ENCODE measurements at places on chromosomes 6 and 20.

- no peak for DNase-seq
These were observed 13.0 kb downstream of the TENT5A start for GRCh38 chr6:81739230-81740195.

DNA sequence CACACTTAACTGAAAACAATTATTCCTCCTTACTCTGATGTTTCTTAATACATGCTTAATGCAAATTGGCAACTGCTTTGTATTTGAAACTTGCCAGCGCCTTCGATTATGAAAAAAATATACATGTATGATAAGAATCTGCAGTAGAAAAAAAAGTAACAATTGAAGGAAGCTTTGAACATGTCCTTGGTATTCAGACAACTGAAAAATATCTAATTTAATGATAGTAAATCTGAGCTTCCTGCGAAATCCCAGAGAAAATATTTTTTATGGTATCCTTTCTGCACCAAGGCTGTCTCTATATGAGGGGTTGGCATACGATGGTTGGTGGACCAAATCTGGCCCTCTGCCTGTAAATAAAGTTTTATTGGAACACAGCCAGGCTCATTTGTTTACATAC, 186.2 kb downstream of the HDGFL1 start:
- DNase-seq: no peak

DNA sequence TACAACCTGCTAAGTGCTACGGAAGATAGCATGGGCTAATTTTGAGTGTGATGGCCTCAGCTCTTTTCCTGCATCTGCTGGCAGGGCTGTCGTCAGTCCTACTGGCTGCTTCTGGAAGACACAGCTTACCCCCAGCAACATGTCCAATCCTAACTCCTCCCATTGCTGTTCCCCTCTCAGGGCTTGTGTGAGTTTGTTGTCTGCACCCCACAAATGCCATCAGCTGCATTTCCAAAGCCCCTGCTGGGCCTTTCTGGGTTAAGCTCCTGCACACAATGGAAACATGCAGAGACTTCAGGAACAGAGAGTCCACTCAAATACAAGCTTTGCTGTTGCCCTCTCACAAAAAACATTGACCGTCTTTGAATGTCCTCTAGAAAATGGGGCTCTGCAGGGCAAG, 84.7 kb downstream of the RNF182 start:
- DNase-seq: no peak

- DNase-seq: no peak
These were observed 858 bp downstream of the RWDD1 start for GRCh38 chr6:116572162-116572561.

DNA sequence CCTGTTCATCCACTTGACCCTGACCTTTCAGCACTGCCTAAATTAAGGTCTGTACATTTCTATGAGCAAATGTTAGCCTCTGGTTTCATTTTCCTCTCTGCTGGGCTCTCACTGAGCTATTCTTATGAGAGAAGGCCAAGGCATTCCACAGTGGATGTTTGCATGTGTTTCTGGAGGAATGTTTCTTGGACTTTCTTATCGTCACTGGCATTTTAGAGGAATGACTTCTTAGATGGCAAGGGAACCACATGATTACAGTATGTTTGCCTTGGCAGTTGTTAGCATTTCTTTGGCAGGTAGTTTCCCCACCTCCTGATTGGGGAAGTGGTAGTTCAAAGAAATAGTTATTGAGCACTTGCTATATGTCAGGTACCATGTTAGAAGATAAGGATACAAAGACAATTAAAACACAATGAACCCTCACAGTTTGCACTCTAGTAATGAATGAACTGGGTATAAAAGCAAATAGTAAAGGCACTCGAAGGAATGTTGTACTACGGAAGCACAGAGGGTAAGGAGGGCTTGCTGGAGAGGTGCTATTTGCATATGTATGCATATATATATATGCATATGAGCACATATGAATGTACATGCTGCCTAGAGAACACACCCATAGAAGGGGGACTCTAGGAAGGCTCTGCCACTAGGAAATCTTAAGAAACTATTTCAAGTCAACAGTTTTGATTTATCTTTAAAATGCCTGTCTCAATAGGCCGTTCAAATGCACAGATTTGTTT, 307.4 kb downstream of the EYA4 start:
- DNase-seq: no peak

DNA sequence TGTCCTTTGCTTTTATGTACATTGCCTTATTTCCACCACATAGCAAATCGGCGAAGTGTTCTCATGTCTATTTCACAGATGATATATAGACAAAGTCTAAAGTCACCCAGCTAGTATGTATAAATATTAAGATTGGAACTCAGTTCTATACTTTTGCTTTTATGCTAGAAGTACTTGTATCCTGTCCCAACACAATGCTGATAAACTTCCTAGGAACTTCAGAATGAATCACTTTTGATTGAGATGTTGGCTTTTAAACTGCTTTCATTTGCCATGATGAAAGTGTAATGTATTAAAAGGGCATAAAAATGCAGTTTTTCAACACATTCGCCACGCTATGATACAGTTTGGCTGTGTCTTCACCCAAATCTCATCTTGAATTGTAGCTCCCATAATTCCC, 50.8 kb downstream of the GCLC start:
- DNase-seq: no peak

GRCh38 chr6:40912158-40912946, 126.7 kb downstream of the UNC5CL start:
- peak; percentile 22 for DNase-seq

DNA sequence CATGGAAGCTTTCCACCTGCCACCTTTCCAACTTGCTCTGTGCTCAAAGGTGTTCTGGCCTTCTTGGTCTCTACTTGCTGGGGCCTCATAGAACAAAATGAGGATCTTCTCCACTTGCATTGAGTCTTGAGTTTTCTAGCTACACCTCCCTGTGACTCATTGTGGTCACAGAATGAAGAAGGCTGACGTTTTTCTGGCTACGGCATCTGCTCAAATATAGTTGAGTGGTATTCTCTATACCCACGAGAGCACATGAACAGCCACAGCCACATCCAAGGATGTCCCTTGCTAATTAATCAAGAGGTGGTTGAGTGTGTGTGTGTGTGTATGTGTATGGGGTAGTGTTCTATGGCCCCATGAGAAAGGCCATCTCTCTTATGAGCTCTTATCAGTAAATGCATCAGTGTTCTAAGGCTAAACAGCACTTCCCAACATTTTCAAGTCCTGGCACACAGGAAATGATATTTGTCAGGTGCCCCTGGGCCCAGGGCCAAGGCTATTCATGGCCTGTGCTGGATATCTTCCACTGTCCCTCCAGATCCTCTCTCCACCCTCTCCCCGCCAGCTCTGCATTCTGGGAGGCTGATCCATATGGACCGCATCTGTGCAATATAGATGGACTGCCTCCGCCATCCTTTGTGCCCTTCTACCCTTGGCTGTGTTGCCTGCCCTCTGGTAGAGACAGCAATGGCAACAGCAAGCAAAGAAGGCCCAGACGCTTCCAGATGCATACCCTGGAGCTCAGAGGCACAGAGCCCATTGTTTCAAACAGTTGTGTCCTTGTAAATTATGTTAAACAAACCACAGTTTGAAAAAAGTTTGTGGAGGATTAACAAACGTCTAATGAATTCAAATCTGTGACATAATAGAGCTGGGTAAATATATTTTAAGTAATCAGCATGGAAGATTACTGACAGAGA, 150.2 kb downstream of the LRFN2 start:
- DNase-seq: no peak

DNA sequence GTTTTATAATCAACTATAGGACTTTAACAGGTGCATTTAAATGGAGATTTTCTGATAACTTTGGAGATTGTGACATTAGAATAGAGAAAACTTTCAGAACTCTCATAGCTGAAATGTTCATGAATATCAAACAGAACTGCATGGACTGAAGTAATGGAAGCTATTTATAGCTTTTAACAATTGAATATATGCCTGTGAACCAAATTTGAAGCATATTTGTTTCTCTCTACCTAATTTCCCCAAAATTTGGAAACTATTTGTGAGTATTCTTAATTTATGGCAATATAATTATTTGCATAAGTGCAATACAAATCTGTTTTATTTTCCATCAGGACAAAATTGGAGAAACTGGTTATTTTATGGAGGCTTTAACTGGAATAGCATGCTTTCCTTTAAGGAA, 96.6 kb downstream of the PLG start:
- DNase-seq: no peak

DNA sequence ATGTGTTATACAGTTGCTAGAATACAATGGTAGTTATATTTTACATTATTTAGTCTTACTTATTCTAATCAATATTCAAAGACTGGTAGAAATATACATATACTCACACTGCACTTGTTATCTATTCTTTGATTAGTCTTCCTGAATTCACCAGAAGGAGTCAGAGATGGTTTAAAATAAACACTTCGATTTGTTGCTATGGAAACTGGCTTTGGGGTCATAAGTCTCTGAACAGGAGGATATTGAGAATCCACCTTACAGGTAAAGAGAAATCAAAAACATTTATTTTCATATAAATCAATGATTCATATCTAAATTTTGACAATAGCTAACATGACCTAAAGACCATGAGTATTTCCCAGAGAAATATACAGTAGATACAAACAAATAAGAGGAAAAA, 41.6 kb downstream of the NUP153 start:
- no peak for DNase-seq

DNA sequence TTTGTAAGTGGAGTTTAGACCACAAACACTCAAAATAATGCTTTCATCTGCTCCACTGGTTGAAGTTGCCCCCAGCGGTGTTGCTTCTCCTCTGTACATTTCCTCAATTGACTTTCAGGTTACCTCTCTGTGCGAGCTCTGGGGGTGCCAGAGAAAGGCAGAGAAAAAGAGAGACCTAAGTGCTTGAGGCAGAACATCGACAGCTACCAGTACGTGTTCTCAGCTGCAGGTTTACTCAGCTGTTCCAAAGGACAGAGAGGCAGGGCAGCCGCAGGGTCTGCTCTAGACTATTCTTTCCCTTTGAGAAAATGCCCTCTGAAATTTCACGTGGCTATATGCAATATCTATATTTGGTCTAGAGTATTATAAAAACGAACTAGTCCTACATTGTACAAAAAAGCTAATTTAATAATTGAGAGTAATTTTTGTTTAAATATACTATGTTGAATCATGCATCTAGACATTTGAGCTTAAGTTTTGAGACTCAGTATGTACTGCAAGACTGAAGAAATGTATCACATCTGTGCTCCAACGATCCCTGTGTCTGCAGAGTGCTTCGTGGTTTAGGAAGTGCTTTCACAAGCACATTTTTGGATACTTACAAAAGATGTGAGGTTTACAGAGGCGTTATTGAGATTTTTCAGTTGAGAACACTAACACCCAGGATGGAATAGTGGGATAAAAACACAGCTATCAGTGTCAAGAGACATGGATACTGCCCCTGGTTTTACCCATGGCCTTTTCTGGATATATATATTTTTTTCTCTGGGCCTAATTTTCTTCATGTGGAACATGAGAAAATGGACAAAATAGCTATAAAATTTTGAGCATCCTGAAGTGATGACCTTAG, 453.6 kb upstream of the FLRT3 start:
- DNase-seq: no peak
